ENCODE measurements at places on chromosomes 2 and 18.

GRCh38 chr2:128369108-128369555 lies 50.5 kb upstream of the HS6ST1 start:
- DNase-seq, result no peak

GRCh38 chr2:174492963-174493431 lies 6.2 kb upstream of the GPR155 start:
- peak; percentile 40 for DNase-seq

GRCh38 chr2:148642891-148643416 lies 1.6 kb upstream of the EPC2 start:
- no peak for DNase-seq

DNA sequence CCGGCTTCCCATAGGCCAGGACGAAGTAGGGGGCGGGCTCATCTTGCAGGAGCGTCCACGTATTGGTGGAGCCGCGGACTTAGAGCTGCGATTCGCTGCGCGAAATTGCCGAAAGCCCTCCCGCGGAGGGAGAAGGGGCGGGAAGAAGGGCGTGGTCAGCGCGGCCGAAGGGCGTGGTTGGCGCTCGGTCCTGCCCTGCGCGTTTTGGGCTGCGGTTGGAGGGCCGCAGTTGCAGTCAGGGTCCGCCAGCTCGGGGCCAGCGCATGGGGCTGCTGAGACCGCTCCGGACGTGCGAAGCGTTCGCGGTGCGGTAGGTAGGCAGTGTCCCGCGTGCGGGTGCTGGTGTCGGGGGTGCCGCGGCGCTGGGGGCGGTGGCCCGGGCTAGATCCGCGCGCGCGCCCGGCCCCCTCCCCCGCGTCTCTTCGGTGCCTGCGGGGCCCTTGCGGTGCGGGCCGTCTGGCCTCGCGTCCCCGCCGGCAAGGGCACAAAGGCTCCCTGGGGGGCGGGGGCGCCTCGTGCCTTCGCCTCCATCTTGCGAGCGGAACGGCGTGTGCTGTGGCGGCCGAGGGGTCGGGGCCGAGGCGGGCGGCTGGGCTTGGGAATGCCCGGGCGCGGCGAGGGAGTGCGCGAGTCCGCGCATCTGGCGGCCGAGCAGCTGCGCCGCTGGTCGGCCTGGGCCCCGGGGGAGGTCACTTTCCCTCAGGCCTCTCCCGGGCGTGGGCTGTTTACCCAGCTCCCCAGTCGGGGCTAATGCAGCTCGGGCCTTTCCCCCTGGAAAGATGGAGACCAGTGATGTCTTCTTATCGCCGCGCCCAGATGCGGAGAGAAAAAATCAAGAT lies at the start of gene CEP68:
TSS of gene CEP68 (plus strand) at position 202 of the 839 bp plus-strand sequence. CDS start 13,029 bp downstream, outside the sequence.
- DNase-seq, result peak; percentile 95

DNA sequence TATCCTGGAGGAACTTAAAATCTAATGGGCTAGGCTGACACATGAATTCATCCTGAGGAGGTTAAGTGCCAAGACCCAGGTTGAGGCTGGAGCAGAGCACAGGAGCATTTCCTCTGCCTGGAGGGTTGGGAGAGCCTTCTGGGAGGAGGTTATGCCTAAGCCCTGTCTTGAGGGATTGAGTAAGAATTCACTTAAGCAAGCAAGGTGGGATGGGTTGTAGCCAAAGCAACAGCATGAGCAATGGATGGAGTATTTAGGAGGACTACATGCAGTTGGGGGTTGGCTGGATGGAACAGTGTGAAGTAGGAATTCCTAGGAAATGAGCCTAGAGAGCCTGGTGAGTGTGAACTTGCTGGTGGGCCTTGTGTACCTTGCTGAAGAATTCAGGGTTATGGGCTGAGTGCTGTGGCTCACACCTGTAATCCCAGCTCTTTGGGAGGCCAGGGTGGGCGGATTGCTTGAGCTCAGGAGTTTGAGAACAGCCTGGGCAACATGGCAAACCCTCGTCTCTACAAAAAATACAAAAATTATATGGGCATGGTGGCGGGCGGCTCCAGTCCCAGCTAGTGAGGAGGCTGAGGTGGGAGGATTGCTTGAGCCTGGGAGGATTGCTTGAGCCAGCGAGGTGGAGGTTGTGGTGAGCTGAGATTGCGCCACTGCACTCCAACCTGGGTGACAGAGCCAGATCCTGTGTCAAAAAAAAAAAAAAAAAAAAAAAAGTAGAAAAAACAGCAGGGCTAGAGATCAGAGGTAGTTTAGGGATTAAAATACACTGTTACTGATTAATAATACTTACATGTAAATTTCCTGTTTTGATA lies 22.2 kb downstream of the TANC1 start:
- DNase-seq, result no peak

GRCh38 chr2:211248841-211249240 lies 692.4 kb downstream of the CPS1 start:
- no peak for DNase-seq

DNA sequence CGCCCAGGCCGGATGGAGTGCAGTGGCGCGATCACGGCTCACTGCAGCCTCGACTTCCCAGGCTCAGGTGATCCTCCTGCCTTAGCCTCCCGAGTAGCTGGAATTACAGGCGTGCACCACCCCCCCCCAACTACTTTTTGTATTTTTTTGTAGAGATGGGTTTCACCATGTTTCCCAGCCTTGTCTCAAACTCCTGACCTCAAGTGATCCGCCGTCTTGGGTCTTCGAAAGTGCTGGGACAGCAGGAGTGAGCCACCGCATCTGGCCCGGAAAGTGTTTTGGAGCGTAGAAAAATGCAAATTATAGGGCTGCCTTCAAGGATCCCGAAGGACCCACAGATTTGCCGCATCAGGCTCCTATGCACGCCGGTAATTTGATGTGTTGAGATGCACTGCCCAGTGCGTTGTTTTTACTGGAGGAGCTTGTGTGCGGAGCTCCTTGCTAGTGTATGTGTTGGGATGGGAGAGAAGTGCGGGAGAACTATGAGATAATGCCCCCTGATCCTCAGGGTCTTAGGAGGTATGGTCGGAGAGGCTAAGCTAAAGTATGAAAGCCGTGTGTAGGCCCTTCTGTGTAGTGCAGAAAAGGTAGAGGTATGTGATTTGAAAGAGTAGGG lies 1.2 kb upstream of the CLASP1 start:
- DNase-seq, result no peak

GRCh38 chr2:41869542-41870264 lies 178.1 kb upstream of the PKDCC start:
- peak; percentile 67 for DNase-seq

- no peak for DNase-seq
Observed at GRCh38 chr2:158935617-158936016, 32.8 kb upstream of the TANC1 start.

- no peak for DNase-seq
Observed at GRCh38 chr2:60554646-60555065, 1.2 kb upstream of the BCL11A start.

DNA sequence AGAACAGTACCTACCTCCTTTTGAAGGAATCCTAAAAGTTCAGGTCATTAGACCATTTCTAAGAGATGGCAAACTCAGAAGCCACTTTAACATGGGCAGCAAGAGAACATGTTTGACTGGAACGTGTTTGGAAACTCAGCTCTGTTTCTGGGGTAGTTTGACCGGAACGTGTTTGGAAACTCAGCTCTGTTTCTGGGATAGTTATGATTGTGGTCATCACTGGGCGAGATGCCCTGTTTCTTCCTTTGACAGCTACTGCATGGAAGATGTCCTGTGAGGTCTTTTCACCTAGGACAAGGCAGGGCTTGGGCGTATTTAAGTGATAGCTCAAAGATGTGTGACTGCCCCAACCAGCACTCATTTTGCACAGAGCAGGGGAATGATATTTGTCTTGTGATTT lies 19.9 kb upstream of the SERPINB13 start:
- DNase-seq, result no peak

DNA sequence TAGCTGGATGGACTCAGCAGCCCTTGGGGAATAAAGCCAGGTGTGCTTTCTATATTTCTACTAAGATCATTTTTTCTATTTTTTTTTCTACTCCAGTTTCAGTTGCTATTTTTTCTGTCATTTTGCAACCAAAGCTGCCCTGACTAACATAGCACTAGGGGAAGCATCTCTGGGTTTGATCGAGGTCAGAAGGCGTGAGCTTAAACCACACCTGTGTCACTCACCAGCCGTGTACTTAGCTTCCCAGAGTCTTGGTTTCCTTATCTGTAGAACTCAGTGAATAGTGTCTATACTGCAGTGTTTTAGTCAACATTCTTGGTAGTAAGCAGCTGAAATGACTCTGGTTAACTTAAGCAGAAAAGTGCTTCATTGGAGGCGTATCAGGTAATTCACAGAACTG lies 489.6 kb upstream of the SPRED2 start:
- no peak for DNase-seq

- DNase-seq, result no peak
Observed at GRCh38 chr18:45826084-45826483, 609 bp downstream of the SIGLEC15 start.

GRCh38 chr2:133333181-133333580 lies 235.1 kb downstream of the NCKAP5 start:
- DNase-seq, result no peak

- no peak for DNase-seq
Observed at GRCh38 chr18:12516049-12516630, 108.4 kb downstream of the PRELID3A start.

- no peak for DNase-seq
Observed at GRCh38 chr18:63905361-63905760, 2.4 kb upstream of the SERPINB10 start.

DNA sequence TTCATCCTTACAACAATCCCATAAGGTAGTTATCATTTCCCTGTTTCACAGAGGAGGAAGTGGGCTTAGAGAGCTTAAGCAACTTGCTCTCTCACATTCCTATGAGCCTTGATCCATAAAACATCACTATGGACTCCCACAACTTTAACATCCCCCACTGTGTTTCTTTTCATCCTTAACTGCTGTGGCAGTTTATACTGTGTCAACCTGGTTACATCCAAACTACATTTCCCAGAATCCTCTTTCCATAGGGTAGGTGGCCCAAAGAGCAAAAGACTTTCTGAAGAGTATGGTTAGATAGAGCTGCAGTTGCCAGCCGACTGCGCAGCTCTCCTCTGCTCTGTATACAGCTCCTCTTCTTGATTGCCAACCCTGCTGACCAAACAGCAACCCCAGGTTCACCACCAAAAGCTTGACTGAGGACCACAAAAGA lies 22.5 kb downstream of the MAP3K2 start:
- no peak for DNase-seq

DNA sequence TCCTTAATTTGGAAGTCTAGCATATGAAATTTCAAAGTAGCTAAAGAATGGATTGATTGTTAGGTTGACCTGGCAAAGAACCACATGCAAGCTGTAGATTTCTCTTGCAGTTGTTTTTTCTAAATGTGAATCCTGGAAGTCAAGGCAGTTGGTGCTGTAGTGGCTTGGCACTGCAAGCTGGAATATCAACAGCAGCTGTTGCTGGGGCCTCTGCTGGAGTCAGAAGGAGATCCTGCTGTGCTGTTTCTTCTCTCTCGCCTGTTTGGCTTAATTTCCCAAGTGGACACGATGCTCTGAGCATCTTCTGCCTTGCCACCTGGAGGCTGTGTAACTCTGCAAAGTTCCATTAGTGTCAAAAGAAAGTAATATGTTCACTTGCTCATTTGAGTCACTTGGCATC lies 12.6 kb downstream of the PIK3C3 start:
- DNase-seq, result no peak

GRCh38 chr2:183428881-183429280 lies 304.6 kb downstream of the NUP35 start:
- DNase-seq, result no peak

DNA sequence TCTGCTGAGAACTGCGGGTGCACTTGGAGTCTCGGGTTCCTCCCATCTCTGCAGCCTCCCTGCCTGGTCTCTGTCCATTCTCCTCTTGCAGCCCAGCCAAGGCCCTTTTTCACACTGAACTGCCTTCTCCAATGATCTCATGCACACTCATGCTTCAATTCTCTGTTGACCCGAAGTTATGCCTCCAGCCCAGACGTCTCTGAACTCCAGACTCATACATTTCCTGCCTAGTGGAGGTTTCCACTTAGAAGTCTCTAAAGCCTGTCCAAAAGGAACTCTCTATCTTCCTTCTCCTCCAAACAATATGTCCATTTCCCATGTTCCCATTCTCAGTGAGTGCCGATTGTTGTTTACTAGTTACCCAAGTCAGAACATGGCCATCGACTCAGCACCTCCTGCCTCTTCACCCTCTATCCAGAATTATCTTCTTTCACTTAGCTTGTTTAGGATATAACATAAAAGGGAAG lies 155.2 kb downstream of the IRS1 start:
- no peak for DNase-seq

DNA sequence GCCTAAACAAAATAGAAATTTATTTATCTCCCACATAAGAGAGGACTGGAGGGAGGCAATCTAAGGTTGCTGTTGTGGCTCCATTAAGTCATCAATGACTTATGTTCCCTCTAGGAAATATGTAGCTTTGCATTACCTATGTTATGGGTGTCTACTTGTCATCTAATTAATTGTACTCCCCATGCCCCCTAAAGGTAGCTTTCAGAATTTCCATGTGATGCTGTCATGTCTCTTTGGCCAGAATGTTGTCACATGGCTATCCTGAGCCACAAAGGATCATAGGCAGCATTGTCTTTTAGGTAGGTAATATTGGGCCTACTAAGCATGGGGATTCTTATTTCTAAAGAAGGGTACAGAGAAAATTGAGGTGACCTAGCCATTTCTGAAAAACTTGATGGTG lies 935.6 kb upstream of the FANCL start:
- no peak for DNase-seq

GRCh38 chr2:238985041-238985729 lies 137.3 kb downstream of the TWIST2 start:
- DNase-seq, result no peak

GRCh38 chr2:149314687-149315086 lies 15.7 kb upstream of the LYPD6 start:
- DNase-seq, result no peak

DNA sequence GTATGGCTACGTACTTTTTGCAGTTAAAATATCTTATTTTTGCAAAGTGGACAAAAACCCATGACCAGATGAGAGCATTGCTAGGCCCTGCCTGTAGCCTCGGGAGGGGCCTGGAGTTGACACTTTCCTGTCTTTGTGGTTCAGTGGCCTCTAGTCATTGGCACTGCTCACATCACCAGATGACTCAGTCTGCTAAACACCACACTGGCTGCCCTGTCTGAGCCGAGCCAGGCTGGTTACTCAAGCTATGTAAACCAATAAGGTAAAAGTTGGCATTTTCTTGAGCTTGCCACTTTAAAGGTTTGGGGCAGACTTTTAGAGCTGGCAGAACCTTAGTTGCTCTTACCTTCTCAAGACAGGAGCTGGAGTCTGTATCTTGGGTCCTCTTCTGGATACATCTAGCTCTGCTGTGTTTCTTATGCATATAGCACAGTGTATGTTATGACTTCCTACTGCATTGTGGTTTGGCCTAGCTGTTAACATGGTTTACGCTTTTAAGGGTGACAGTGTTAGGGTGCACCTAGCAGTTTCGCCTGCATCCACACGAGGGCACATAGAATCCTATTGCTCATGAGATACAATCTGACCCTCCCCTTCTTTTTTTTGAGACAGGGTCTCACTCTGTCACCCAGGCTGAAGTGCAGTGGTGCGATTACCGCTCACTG lies 76.4 kb downstream of the AP1S3 start:
- peak; percentile 6 for DNase-seq

- DNase-seq, result peak; percentile 58
Observed at GRCh38 chr2:98385050-98385699, 38.9 kb downstream of the CNGA3 start.

GRCh38 chr2:188746727-188747126 lies 227.4 kb upstream of the COL3A1 start:
- DNase-seq, result no peak
